Activated CD4-positive, alpha-beta T cell treated with anti-CD3 and anti-CD28 coated beads, Interleukin-2, amount 10 ng/mL, durations not matched to agents 7 days and 5 days (primary cell): ENCODE measurements at places on chromosomes 16 and 17. TPM values are rescaled to one million over a fixed set of nuclear protein-coding genes. Genes with fewer than 3 reads are reported as not detected.

GRCh38 chr16:12377497-12377896, 401.0 kb downstream of the SNX29 start:
- no peak for DNase-seq
- peaks cover 2% of the 10 kb centered on the region for H3K36me3 ChIP-seq
- no peak overlapping the region for H3K27ac ChIP-seq
- no peak overlapping the region for H3K4me3 ChIP-seq
- peaks cover 16% of the 10 kb centered on the region for H3K4me1 ChIP-seq

DNA sequence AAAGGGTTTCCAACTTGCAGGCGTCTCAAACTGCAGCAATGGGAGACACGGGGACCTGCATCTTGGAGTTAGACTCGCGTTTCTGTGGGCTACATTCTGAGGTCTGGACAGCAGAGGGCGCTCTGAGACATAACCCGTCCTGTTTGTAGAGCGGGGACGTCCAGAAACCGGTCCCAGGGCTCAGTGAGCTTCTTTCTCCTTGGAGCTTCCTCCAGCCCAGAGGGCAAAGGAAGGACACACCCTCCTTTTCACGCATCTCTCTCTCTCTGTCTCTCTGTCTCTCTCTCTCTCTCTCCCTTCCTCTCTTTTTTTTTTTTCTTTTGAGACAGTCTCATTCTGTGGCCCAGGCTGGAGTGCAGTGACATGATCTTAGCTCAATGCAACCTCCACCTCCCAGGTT, 19.8 kb downstream of the COX4I1 start:
- no peak overlapping the region for H3K27ac ChIP-seq
- H3K4me1 ChIP-seq, result peaks cover 4% of the 10 kb centered on the region
- no peak overlapping the region for H3K4me3 ChIP-seq
- no peaks in the 10 kb centered on the region for H3K36me3 ChIP-seq

DNA sequence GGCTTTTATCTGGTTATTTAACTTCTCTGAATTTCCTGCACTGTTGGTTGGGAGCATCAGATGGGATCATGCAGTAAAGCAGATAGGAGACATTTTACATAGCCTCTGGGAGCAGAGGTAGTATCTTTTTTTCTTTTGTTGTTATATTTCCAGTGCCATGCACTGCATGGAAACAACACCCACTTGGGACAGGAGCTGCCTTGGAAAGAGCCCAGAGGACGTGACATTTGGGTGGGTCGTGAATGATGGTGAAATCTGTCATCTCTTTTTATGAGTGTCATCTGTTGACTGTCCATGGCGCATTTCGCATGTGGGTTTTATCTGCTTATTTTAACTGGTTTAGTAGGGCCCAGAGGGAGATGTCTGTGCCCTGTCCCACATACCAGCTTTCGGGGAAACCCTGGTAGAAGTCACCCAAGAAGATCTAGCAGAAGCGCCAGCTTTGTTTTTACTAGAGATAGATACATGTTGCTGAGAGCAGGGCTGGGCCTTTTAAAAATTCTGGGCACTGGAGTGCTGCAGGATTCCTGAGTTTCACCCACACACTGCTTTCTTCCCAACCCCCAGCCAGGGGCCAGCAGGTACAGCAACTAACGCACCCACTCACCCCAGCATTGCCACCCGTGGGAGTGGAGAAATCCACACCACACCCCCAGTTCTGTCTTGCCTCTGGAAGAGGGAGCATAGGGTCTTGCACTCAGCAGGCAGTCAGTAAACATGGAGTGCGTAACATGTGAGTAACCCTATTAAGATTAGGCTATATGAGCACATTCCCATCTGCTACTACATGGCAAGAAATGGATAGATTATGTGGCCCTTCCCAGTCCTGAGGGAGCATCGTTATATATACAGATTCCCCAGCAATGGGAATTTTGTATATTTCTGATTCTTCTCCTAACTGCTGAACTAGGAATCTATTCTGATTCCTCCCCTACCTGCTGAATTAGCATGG, 8.4 kb upstream of the TERF2 start:
- peaks cover 13% of the 10 kb centered on the region for H3K4me1 ChIP-seq
- H3K27me3 ChIP-seq, result no peaks in the 10 kb centered on the region
- DNase-seq, result no peak
- H3K4me3 ChIP-seq, result no peak overlapping the region

GRCh38 chr16:27113341-27113841, 46.7 kb downstream of the C16orf82 start:
- peaks cover 4% of the 10 kb centered on the region for H3K4me1 ChIP-seq
- no peak for DNase-seq
- H3K4me3 ChIP-seq, result no peak overlapping the region
- H3K27me3 ChIP-seq, result peaks cover 4% of the 10 kb centered on the region
- no peaks in the 10 kb centered on the region for H3K36me3 ChIP-seq
- no peak overlapping the region for H3K27ac ChIP-seq

DGKE gene
- total RNA-seq, result 24.6 TPM

LITAFD gene
- total RNA-seq, result not detected

TAF15 gene
- total RNA-seq, result 274 TPM

BCO1 gene
- total RNA-seq, result not detected

VPS25 gene
- total RNA-seq, result 51.9 TPM
